T-helper 17 cell (primary cell): ENCODE measurements at places on chromosomes 6 and 20. TPM values are rescaled to one million over a fixed set of nuclear protein-coding genes. Genes with fewer than 3 reads are reported as not detected.

DNA sequence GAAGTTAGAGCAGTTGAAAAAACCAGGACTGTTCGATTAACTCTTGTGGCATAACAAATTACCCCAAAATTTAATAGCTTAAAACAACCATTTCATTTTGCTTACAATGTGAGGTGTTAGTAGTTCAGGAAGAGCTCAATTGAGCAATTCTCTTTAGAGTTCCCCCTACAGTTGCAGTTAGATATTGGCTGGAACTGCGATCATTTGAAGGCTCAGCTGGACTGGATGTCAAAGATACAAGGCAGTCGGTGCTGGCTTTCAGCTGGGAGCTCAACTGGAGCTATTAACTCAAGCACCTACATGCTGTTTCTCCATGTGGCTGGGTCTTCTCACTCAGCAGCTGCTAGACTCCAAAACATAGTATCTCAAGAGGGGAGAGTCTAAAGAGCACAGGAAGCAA lies 96.0 kb upstream of the LOC128125822 start:
- H3K4me3 ChIP-seq: no peak overlapping the region
- H3K27ac ChIP-seq: peak overlapping the region; percentile 21
- H3K4me1 ChIP-seq: peaks cover 5% of the 10 kb centered on the region
- H3K36me3 ChIP-seq: no peaks in the 10 kb centered on the region

- H3K4me3 ChIP-seq: no peak overlapping the region
- H3K27me3 ChIP-seq: no peaks in the 10 kb centered on the region
- H3K4me1 ChIP-seq: no peaks in the 10 kb centered on the region
- no peak overlapping the region for H3K27ac ChIP-seq
- H3K36me3 ChIP-seq: no peaks in the 10 kb centered on the region
- DNase-seq: no peak
These were observed 237.5 kb upstream of the JAG1 start for GRCh38 chr20:10911298-10911697.

DNA sequence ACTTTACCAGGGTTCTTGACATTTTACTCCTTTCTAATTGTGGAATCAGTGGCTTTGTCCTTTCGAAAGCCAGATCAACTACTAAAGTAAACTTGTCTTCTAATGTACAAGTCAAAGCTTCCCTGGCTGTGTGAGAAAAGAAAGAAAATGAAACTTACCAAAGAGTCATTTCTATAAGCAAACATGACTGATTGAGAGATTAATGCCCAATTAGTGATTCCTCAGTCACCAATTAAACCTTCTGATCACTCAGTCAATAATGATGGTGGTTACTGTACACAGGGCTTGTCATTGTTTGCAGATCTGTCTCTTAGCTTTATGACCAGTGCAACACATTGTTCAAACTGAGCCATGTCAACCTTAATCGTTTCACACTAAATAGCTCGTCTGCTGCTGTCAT lies 1168.4 kb upstream of the CITED2 start:
- H3K36me3 ChIP-seq: no peaks in the 10 kb centered on the region
- H3K4me1 ChIP-seq: no peaks in the 10 kb centered on the region
- no peak overlapping the region for H3K27ac ChIP-seq
- no peaks in the 10 kb centered on the region for H3K27me3 ChIP-seq
- no peak overlapping the region for H3K4me3 ChIP-seq
- DNase-seq: no peak

DNA sequence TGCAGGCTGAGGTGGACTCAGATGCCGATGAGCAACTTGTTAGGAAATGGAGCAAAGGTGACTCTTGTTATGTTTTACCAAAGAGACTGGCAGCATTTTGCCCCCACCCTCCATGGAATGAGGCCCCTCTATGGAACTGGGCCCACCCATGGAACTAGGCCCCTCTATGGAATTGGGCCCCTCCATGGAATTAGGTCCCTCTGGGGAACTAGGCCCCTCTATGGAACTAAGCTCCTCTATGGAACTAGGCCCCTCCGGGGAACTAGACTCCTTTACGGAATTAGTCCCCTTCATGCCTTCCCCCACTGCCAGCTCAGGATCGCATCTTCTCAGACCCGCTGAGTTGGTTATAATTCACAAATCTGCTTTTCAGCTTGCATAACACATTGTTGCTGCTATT lies 144.9 kb downstream of the THBS2 start:
- H3K4me3 ChIP-seq: no peak overlapping the region
- no peaks in the 10 kb centered on the region for H3K36me3 ChIP-seq
- DNase-seq: no peak
- peaks cover 14% of the 10 kb centered on the region for H3K27me3 ChIP-seq
- H3K27ac ChIP-seq: no peak overlapping the region

DNA sequence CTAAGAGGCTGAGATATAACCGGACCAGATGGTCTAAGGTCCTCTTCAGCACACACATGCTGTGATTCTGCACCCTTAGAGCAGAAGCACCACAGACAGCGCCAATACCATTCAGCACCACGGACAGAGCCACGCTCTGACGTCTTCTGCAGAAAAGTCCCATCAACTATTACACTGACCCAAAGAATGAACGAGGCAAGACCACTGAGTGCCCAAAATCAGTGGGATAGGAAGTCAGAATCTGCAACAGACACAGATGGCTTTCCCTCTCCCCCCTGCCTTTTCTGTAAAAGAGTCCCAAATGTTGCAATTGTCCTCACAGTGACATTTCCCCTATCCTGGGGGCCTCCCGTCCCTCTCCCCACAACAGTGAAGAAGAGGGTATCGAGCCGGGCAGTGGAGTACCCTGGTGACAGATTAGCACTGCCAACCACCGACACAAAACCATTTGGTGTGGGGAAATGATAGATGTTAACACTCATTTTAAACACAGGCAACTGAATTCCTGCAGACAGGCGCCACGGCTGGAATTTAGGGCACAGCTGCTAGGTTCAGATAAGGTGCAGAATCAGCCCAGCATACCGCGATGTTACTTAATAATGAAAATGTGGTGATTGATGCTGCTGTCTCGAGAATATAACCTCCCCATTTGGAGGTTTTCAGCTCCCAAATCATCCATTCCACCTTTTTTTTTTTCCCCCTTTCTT lies 66.6 kb upstream of the CTNNBL1 start:
- H3K27me3 ChIP-seq: peaks cover 73% of the 10 kb centered on the region
- H3K4me3 ChIP-seq: no peak overlapping the region
- no peaks in the 10 kb centered on the region for H3K36me3 ChIP-seq
- H3K4me1 ChIP-seq: no peaks in the 10 kb centered on the region
- no peak overlapping the region for H3K27ac ChIP-seq

DNA sequence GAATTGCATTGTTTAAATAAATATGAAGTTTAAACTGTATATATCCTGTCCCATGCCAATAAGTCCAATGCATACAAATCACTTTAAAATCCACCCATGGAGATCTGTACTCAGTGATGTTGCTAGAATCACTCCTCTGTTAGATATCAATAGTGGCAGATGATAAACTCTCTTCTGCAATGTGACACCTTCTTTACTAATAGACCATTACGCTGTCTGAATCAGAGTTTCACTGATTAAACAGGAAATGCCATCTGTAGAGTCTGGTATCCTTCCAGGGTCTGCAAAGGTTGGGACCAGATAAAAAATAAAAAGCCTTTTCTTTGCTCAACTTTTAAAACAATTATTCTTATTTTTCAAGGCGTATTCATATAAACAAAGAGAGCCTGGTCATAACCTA lies 134.5 kb downstream of the EDN3 start:
- no peaks in the 10 kb centered on the region for H3K4me1 ChIP-seq
- no peak overlapping the region for H3K27ac ChIP-seq
- H3K4me3 ChIP-seq: no peak overlapping the region
- no peak for DNase-seq
- H3K36me3 ChIP-seq: no peaks in the 10 kb centered on the region

GRCh38 chr6:166558156-166559005 lies 28.1 kb downstream of the RAMACL start:
- H3K27ac ChIP-seq: no peak overlapping the region
- H3K27me3 ChIP-seq: peaks cover 21% of the 10 kb centered on the region
- H3K4me3 ChIP-seq: no peak overlapping the region
- no peaks in the 10 kb centered on the region for H3K4me1 ChIP-seq

DNA sequence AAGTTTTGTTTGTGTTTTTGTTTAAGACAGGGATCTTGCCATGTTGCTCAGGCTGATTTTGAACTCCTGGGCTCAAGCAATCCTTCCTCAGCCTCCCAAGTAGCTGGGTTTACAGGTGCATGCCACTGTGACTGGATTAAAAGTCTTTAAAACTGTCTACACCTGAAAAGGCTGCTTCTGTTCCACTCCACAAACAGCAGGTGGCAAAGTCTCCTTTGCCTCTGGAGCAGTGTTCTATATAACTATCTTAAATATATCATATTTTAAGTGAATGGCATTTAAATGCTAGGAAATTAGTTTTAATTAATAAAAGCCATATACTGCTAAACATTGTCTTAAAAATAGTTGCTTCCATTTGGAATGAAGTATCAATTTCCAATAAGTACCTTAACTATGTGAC lies 89.2 kb upstream of the BCLAF1 start:
- H3K4me3 ChIP-seq: no peak overlapping the region
- H3K36me3 ChIP-seq: peaks cover 2% of the 10 kb centered on the region
- no peak for DNase-seq

DNA sequence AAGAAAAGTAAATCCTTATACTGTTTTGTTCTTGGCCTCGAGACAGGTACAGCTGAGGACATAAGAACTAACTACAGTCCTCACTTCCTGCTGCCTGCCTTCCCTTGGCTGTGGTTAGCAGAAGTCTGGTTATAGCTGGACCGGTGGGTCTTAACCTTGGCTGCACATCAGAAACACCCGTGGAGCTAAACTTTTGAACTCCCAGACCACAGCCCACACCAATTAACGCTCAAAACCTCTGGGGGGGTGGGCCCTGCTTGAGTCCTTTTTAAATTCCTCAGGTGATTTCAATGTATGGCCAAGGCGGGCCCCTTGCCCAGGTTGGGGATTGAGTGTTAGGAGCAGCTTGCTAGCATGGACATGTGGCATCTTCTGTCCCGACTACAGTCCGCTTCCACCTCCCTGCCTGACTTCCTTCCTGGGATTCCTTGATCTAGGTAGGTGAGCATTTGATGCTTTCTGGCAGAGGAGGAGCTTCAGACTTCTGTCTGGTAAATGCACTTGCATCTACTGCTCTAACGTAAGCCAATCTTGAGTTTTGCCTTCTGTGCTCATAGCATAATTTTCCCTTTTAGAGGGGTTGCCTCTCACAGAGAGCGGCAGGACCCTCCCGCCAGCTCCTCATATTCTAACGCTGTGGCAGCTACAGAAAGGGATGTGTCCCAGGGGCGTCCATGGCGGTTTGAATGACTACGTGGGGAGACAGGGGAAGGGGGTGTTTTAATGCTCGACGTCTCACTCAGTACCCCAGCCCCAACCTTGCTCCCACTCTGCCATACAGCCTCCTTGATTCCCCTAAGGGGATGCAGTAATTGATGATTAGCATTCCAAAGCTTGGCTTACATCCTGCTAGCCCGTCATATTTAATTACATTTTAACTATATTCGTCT lies 390.1 kb downstream of the ZFAND3 start:
- H3K27me3 ChIP-seq: no peaks in the 10 kb centered on the region
- peaks cover 14% of the 10 kb centered on the region for H3K4me1 ChIP-seq
- no peaks in the 10 kb centered on the region for H3K36me3 ChIP-seq

- no peak for DNase-seq
- no peak overlapping the region for H3K4me3 ChIP-seq
- peaks cover 8% of the 10 kb centered on the region for H3K4me1 ChIP-seq
These were observed 62.7 kb downstream of the UBE2V1 start for GRCh38 chr20:50050214-50050613.

GRCh38 chr6:78836598-78836997 lies 30.8 kb upstream of the IRAK1BP1 start:
- H3K36me3 ChIP-seq: peaks cover 2% of the 10 kb centered on the region
- no peak overlapping the region for H3K27ac ChIP-seq
- H3K4me1 ChIP-seq: no peaks in the 10 kb centered on the region
- no peak overlapping the region for H3K4me3 ChIP-seq
- no peak for DNase-seq

DNA sequence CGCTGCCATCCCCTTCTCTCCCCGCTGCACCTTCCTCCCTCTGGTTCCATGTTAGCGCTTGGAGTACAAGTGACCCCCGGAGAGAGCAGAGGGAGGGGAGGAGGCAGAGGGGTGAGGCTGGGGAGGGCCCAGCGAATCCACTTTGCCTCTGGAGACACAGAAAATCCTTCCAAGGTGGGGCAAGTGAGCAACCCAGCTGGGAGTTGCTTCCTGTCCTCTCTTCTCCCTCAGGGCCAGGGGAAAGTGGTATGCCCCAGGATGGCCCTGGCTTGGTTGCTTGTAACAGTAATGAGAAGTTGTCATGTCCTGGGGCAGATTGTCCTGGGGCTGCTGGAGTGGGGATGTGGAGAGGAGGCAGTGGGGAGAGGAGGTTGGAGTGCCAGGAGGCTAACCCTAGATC lies 691 bp upstream of the ANGPT4 start:
- no peak overlapping the region for H3K4me3 ChIP-seq
- H3K4me1 ChIP-seq: peaks cover 8% of the 10 kb centered on the region
- H3K27me3 ChIP-seq: peaks cover 59% of the 10 kb centered on the region
- H3K27ac ChIP-seq: peak overlapping the region; percentile 19
- no peak for DNase-seq

DNA sequence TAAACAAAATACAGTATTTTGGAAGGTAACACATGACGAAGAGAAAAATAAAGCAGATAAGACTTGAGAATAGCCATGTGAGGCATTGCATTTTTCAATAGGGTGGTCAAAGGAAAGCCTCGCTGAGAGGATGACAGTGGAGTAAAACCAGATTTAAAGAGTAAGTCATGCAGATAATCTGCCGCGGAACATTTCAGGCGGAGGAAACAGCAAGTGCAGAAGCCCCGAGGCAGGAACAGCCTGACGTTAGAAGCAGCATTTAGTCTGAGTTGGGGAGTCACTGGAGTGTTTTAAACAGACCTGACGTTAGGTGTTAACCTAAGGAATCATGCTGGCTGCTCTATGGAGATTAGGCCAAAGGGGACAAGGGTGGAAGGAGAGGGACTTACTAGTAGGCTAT lies 65.0 kb upstream of the VSTM2L start:
- no peak for DNase-seq
- H3K27me3 ChIP-seq: no peaks in the 10 kb centered on the region
- H3K4me1 ChIP-seq: peaks cover 17% of the 10 kb centered on the region
- H3K4me3 ChIP-seq: no peak overlapping the region
- H3K27ac ChIP-seq: no peak overlapping the region

DNA sequence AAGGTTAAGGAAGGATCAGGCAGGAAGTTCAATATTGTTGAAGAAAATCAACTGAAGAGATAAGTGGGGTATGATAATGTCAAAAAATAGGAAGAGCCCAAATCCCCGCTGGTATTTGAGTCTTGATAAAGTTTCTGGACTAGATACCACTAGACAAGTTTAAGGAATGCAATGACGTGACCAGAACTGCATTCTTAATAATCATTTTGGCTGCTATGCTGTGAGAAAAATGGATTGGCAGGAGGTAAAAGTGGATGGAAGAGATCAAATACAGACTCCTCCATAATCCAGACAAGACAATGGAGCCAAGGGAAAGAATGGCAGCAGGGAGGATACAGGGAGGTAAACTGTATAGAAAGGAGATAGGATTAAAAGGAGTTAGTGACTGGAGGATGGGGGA lies 128.2 kb downstream of the COL12A1 start:
- no peaks in the 10 kb centered on the region for H3K4me1 ChIP-seq
- no peak overlapping the region for H3K4me3 ChIP-seq
- H3K27ac ChIP-seq: no peak overlapping the region
- H3K36me3 ChIP-seq: no peaks in the 10 kb centered on the region
- no peaks in the 10 kb centered on the region for H3K27me3 ChIP-seq

- H3K4me1 ChIP-seq: peaks cover 3% of the 10 kb centered on the region
- no peaks in the 10 kb centered on the region for H3K36me3 ChIP-seq
- H3K27me3 ChIP-seq: peaks cover 27% of the 10 kb centered on the region
- H3K27ac ChIP-seq: no peak overlapping the region
- DNase-seq: no peak
- no peak overlapping the region for H3K4me3 ChIP-seq
These were observed 55.7 kb upstream of the BHLHE23 start for GRCh38 chr20:63062188-63063140.

The HUS1B gene
- 1.9 TPM for total RNA-seq

The NFKBIE gene
- 62.8 TPM for total RNA-seq

The RBPJL gene
- total RNA-seq: not detected

The SPDEF gene
- 0.35 TPM for total RNA-seq

The DYNLT2 gene
- 3.9 TPM for total RNA-seq

The FKBP1C gene
- not detected for total RNA-seq

The NOTCH4 gene
- 0.60 TPM for total RNA-seq
